ENCODE measurements at places on chromosomes 7 and 10. TPM values are rescaled to one million over a fixed set of nuclear protein-coding genes. Genes with fewer than 3 reads are reported as not detected.

GRCh38 chr10:536371-536925, 153.0 kb downstream of the DIP2C start:
- DNase-seq = no peak

SHH gene
- not detected for total RNA-seq

GRCh38 chr7:138226001-138226476, 149.8 kb downstream of the AKR1D1 start:
- DNase-seq = no peak

DNA sequence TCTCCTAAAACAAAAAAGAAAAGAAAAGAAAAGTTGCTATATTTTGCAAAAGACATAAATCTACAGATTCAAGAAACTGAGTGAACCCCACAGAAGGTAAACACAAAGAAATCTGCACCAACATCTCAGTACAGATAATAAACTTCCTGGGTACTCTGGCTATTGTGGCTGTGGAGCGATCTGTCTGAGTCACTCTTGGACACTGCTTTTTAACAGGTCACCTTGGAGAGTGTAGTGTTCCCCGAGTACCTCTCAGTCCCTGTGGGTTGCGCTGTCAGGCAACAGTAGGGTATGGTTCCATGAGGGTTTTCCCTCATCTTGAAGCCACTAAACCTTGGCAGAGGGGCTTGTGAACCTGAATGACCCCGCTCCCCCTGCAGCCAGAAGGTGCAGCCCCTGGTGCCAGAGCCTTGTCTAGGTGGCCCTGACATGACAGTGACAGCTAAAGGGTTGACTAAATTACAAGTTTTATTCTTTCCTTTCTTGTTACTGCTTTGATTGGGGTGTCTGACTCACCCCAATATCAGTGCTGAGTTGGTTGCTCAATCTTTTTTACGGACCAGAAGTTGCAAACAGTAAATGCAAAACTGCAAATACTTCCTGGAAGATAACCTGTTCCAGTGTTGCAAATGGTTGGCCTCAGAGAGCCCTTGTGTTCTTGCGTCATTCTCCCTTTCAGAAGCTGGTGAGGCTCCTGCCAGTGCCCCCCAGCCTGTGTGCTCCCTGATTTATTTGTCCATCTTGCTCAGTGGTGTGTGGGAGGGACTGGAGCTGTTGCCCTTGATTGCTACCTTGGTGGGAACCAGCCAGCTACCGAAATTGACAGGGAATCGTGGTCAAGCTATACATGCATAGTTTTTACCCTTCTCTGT, 30.6 kb downstream of the POR start:
- no peak for DNase-seq

GRCh38 chr7:137772316-137772715, 74.5 kb downstream of the DGKI start:
- DNase-seq = no peak

DNA sequence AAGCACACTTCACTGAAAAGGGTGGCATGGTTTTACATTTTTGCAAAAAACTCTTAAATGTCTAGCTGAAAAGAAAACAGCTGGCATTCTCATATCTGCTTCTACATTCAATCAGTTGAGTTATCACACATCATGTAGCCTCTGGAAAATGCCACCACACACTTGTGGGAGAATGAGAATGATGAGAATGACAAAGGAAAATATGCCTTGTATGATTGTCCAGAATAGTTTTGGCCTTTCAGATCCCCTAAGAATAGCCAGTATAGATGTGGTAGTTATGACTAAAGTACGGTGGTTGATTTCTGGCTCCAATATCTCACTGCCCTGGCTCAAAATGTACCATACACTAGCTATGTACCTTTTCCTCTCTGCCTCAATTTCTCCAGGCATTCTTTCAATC, 30.2 kb upstream of the FRMD4A start:
- no peak for DNase-seq

DNA sequence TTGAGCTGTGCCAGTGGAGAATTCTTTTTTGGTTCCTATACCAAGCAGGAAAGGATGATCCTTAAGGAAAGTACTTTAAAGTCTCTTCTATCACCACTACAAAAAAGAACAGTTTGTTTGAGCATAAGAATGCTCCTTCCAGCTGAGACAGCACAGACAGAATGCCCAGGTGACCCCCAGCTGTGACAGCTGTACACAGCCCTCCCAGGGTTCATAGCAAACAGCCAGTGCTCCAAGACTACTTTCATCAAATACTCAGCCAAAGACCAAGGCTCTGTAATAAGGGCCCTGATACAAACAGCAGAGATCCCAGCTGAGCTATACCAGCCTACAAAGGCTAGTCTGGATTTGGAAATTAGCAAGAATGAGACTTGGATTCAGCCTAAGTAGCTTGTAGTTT, 65.7 kb downstream of the NXPH1 start:
- DNase-seq = no peak

GRCh38 chr10:9951481-9952257, 1066.0 kb upstream of the CELF2 start:
- no peak for DNase-seq

PRDX3 gene
- total RNA-seq = 220 TPM

DNA sequence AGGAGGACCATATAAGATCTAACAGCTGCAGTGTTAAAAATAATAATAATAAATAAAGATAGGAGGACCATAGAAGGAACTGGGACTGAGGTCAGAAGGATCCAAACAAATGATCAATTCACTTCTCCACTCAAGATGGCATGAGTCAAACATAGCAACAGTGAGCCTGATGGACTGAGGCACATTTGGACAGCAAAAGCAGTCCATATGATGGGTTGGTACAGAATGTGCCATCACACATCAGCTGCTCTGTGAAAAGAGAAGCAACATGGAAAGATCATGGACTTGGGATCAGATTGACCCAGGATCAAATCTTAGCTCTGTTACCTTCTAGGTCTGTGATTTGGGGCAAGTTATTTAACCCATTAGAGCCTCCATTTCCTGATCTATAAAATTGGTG, 188.9 kb upstream of the KMT2E start:
- no peak for DNase-seq

DNAH11 gene
- total RNA-seq = 0.51 TPM

CALHM2 gene
- 12.7 TPM for total RNA-seq

GRCh38 chr10:69963178-69963834, 89.3 kb upstream of the MACROH2A2 start:
- DNase-seq = peak; percentile 54

OR9A2 gene
- total RNA-seq = not detected

- DNase-seq = peak; percentile 19
Measured at GRCh38 chr10:75195035-75195763, 15.4 kb upstream of the VDAC2 start.

PLAC9 gene
- total RNA-seq = 30.4 TPM

GRCh38 chr7:17408245-17408903, 109.9 kb downstream of the AHR start:
- DNase-seq = no peak

NCAPG2 gene
- 3.6 TPM for total RNA-seq

DNA sequence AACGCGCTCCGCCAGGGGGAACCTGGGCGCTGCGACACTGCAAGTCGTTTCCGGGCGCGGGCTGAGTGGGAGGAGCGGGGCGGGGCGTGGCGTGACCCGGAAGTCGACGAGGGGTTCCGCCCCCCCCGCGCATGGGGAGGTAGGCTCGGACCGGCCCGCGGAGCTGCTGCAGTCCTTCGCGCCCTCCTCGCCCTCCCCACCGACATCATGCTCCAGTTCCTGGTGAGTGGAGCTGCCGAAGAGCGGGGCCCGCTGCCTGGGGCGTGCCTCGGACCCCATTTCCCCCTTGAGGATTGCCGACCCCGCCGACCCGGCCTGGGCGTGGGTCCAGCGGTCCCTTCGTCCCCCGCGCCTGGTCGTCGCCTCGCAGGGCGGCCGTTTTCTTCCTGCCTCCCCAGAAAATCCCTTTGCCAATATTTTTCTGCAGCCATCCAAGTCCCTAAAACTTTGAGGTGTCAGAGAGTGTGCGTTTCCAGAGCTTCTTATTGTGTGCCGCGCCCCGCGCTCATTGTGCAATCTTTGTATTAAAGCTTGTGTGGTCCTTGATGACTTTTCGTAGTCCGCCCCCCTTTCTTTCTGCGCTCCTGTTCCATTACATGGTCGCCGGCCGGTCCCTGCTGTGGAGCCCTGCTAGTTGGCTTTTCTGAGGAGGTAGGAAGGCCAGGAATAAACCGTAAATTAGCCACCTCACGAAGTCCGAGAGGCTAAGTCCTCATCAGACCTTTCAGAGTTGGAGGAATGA, at the start of gene STMP1:
Gene STMP1, plus strand, starts transcription at position 142 of the 742 bp plus-strand sequence.
- DNase-seq = peak; percentile 98

SBDS gene
- 242 TPM for total RNA-seq

GRCh38 chr7:139490130-139490529, 6.7 kb upstream of the KLRG2 start:
- no peak for DNase-seq

DNA sequence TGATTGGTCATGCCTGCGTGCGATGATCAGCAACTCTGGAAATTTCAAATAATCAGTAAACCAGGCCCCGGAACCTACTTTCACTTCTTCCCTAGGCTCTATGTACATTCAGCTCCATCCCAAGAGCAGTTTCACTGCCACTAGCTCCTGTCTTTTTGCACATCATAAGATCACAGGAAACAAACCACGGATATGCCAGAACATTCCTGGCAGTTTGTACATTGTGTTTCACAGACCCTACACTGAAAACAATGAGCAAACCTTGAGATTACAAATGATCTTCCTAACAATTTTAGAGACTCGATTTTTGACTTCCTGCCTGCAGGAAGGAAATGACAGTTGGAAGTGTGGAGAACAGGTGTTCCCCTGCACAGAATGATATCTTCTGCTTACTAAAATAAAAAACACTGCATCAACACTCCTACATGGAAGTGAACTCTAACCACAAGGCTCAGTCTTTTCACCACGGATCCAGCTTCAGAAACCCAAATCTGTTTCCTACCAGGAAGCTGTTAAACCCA, 7.6 kb upstream of the TMEM236 start:
- DNase-seq = no peak

- no peak for DNase-seq
Measured at GRCh38 chr10:74880041-74880440, 53.6 kb downstream of the KAT6B start.

GRCh38 chr7:157841773-157842370, 505.1 kb downstream of the DNAJB6 start:
- DNase-seq = no peak

OR6B1 gene
- not detected for total RNA-seq

- peak; percentile 84 for DNase-seq
Measured at GRCh38 chr7:1713502-1714484, 43.7 kb downstream of the ELFN1 start.

- DNase-seq = no peak
Measured at GRCh38 chr7:50860174-50860573, 77.5 kb upstream of the GRB10 start.

- no peak for DNase-seq
Measured at GRCh38 chr7:128703609-128704241, 31.6 kb downstream of the GARIN1A start.

DGKI gene
- total RNA-seq = 7.5 TPM

- DNase-seq = no peak
Measured at GRCh38 chr7:105250706-105251105, 138.0 kb downstream of the SRPK2 start.

DNA sequence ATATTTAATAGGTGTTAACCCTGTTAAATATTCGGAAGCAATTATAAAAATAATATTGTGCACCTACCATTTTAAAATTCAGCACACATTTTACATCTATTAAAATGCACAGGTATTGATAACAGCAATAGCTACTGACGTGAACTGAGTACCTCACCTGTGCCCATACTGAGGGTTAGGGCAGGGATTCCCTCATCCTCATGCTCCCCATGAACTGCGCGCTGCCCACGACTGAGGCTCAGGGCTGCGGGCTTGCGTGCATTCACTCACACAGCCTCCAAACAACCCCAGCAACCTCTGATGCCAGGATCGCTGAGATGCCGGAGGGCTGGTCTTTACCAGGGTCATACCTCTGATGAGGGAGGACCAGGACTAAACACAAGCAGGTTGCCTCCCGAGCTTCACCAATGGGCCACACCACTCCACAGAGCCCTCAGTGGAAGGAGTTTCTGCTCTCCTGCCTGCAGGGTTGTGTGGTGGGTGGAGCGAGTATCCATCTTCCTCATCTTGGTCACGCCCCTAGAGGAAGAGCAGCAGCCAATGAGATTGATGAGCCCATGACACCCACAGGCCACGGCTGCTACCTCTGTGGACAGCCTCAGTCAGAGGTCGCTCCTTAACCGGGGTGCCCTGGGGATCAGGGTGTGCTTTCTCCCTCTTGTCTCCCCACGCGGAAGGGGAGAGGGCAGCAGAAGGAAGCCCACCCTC, 478.3 kb downstream of the TNS3 start:
- no peak for DNase-seq

NPC1L1 gene
- total RNA-seq = 0.19 TPM

ZSCAN25 gene
- 10.4 TPM for total RNA-seq

DNA sequence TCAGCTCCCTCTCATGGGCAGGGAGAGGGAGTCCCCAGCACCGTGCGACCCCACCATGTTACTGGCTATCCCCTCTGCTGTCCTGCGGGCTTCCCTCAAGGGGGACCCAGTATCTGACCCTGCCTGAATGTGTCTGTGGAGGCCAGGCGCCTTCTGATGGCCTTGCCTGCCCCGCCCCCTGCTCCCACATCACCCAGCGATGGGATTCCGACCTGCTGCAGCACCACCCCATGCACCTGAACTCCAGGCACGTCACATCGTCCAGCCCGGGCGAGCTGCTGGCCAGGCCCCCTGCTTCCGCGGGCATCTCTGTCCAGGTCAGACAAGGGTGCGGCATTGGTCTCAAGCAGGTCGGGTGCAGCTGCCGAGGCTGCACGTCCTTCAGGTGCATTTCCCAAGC, 19.0 kb downstream of the LRRC27 start:
- no peak for DNase-seq

GDF2 gene
- total RNA-seq = not detected

- DNase-seq = no peak
Measured at GRCh38 chr7:112199035-112199655, 7.1 kb downstream of the DOCK4 start.

- DNase-seq = no peak
Measured at GRCh38 chr10:80410578-80411145, 2.3 kb downstream of the PRXL2A start.

DNA sequence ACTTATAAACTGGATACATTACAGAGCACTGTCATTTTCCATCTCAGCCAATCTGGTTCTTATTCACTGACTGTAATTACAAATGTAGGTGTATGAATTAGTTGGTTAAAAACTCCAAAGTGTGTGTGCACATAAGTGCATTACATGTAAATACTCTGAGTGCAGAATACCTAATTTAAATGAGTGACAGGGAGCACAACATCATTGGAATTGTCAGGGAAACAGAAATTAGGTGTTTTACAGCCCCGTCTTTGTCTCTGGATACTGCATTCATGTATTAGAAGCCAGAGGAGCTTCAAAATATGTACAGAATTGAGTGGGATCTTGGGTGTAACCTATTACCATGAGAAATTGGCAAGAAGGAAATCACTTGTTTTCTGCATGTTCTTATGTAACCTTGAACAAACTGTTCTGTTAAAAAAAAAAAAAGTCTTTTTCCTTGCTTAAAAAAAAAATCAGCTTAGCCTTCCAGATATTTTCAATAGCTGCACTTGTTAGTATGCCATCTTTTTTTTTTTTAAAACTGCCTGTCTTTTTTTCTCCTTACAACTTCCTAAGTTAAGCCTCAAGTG, 31.1 kb downstream of the CELF2 start:
- no peak for DNase-seq

HHEX gene
- 4.4 TPM for total RNA-seq

UPK3B gene
- 0.38 TPM for total RNA-seq

- no peak for DNase-seq
Measured at GRCh38 chr10:89351412-89351779, 23.6 kb downstream of the IFIT3 start.

TRIM73 gene
- 1.4 TPM for total RNA-seq

- no peak for DNase-seq
Measured at GRCh38 chr7:69244701-69245100, 353.6 kb upstream of the AUTS2 start.

BBIP1 gene
- 31.1 TPM for total RNA-seq

ENTPD1 gene
- total RNA-seq = 14.7 TPM

PON3 gene
- total RNA-seq = 0.54 TPM

CLRN3 gene
- total RNA-seq = not detected
